Stimulated activated CD8-positive, alpha-beta memory T cell treated with anti-CD3 and anti-CD28 coated beads, Interleukin-7, amount 100 ng/mL, for 48 hours (primary cell): ENCODE measurements at places on chromosomes 3 and 15.

- no peak for DNase-seq
Observed at GRCh38 chr3:123883701-123884202, 380 bp downstream of the MYLK start.

- DNase-seq = no peak
Observed at GRCh38 chr15:47473832-47474231, 243.5 kb upstream of the SEMA6D start.

- DNase-seq = no peak
Observed at GRCh38 chr15:88274553-88275460, 18.3 kb upstream of the NTRK3 start.

DNA sequence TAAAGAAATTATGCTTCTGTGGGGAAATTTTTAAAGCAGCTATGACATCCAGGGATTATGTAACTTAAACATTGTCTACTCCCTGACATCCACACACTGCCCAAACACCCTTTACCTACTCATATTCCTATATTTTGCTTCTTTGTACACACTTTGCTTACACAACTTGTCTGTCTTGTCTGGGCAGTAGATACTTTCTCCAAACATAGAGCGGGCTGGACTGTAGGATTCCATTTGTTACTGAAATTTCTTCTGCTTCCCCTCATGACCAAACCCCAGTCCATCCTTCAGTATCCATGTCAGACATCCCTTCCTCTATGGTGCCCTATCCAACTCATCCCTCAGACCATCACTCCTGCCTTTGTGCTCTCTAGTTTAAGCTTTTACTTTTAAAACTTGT, 19.9 kb downstream of the NCEH1 start:
- DNase-seq = no peak

DNA sequence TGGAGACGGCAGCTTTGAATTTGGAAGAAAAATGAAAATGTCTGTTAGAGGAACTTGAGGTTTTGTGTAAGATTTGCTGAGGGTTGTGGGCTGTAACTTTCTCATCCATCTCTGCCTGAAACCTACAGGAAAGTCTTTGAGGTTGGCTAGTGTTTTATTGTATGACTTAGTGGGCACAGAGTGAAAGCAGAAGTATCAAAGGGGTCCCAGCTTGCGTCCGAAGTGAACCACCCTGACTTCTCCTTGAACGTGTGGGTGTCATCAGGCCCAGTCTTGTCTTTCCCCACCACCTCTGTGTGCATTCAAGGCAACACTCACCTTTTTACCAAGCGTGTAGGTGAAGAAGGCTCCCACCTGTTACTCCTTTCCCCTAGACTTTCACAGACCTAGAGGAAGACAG, 682.1 kb upstream of the CFAP20DC start:
- no peak for DNase-seq

DNA sequence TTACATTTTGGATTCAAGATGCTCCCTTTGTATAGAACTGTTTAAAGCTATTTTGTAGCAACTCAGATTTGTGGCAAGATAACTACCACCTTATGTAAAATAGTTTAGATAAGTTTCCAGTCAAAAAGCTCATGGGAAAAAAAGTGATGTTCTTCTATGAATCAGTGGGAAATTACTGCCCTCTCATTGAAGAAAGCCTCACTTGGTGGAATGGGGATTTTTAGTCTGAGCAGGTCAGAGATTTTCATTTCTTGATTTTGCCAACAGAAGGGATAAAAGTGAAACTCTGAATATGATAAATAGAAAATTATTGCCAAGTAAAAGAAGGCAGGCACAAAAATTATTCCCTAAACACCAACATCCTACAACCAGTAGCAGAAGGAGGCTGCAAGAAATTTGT, 25.8 kb upstream of the CSTA start:
- no peak for DNase-seq

- no peak for DNase-seq
Observed at GRCh38 chr3:138112362-138112761, 3.0 kb downstream of the DZIP1L start.

DNA sequence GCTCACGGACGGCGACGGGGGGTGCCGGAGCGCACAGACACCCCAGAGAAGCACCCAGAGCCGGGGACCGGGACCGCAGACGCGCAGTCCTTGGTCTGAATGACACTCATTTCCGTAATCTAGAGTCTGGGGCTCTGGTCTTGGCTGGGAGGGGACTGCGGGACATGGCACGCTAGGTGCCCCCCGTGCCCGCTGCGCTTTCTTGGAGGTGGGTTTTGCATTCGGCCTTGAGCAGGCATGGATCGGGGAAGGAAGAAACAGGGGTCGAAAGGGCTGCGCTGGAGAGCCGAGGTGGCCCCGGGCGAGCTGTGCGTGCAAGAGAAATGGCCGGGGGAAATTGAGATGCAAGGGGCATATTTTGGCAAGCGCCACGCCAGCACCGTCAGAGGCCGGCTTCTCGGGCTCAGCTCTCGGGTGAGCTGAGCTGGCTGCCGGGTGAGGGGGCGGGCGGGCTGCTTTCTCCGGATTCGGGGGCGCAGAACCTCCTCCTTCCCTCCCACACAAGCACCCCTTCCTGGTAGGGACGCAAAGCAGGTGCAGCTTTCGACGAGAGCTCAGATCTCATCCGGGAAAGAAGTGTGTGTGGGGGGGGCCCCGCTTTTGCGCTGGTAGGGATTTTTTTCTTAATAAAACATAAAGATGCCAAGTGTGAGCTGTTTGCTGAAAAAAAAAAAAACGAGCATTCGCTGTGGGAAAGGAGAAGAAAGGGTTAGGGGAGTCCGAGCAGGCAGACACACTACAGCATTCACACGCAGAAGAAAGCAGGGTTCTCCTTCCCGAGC, 963 bp upstream of the NTRK3 start:
- DNase-seq = no peak

DNA sequence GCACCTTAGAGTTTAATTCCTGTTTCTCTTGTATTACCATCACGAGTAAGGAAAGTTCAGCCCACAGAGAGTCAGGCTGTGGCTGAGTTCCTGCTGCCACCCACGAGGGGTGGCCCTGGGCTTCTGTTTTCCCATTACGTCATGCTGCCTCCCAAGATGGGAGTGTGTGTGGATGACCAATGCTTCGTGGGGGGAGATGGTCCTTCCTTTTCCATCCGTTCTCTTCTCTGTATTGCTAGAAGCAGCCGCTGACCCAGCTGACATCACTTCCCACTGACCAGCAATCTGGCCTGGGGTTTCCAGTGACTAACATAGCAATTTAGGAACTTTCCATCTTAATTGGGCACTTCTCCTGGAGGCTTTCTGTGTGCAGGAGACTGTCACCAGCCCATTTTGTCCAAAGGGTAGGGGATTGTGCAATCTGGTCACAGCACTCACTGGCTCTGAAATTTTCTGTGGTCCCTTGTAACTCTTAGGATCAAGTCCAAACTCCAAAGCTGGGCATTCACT, 9.3 kb downstream of the IRAK2 start:
- DNase-seq = no peak

GRCh38 chr15:82656641-82657266, 9.6 kb upstream of the CPEB1 start:
- no peak for DNase-seq

DNA sequence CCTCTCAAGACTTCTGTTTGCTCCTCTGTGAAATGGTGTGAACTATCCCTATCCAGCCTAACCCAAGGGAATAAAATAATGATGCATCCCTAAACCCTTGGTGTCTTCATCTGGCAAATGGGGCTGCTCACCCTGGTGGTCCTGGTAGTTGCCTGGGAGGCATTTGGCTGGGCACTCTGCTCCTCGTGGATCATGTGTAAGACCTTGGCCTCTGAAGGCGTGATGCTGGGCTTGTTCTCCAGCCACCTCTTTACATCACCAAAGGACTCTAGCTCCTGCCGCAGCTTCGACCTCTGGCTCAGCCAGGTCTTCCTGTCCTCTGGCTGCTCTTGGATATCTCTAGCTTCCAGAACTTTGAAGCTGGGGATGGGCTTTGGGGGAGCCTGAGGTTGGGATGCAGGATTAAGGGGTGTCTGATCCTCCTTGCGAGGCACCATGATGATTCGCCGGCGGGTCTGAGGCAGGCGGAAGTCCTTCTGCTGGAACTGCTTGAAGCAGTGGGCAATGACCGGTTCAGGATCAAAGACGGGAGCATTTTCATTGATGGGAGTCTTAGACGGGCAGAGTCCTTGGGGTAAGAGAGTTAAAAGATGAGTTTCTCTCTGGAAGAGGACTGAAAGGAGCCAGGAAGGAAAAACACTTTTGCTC, 7.1 kb downstream of the EFCAB12 start:
- DNase-seq = no peak
